ENCODE measurements at places on chromosomes 16 and 17. TPM values are rescaled to one million over a fixed set of nuclear protein-coding genes. Genes with fewer than 3 reads are reported as not detected.

Gene C16orf90
- not detected for polyA plus RNA-seq

Gene C1QTNF8
- not detected for polyA plus RNA-seq

Gene LPO
- not detected for polyA plus RNA-seq

Gene CD300LB
- not detected for polyA plus RNA-seq

Gene KRTAP9-8
- not detected for polyA plus RNA-seq

Gene CD19
- 2.6 TPM for polyA plus RNA-seq

Gene STAC2
- polyA plus RNA-seq = not detected

Gene TEKT5
- polyA plus RNA-seq = not detected

Gene GAA
- 6.0 TPM for polyA plus RNA-seq

Gene TGFB1I1
- polyA plus RNA-seq = 0.54 TPM

Gene METRNL
- 19.5 TPM for polyA plus RNA-seq

Gene CNGB1
- not detected for polyA plus RNA-seq

Gene CRK
- polyA plus RNA-seq = 26.1 TPM

Gene CHST4
- polyA plus RNA-seq = not detected

Gene NPIPB12
- polyA plus RNA-seq = 24.7 TPM

Gene FOXC2
- polyA plus RNA-seq = 0.11 TPM

All from K562 (cell line).